Mammary epithelial cell (primary cell): ENCODE measurements at places on chromosomes 6 and 20. TPM values are rescaled to one million over a fixed set of nuclear protein-coding genes. Genes with fewer than 3 reads are reported as not detected.

HFE gene
- total RNA-seq: 3.7 and 9.0 TPM in 2 replicates

WFDC5 gene
- total RNA-seq: 0.49 and 0.78 TPM in 2 replicates

KCNG1 gene
- total RNA-seq: 53.0 TPM

KIF25 gene
- not detected for total RNA-seq

CAGE1 gene
- total RNA-seq: under 0.01 TPM
